CD8-positive, alpha-beta memory T cell (primary cell): ENCODE measurements at places on chromosomes 16 and 17. TPM values are rescaled to one million over a fixed set of nuclear protein-coding genes. Genes with fewer than 3 reads are reported as not detected.

DNA sequence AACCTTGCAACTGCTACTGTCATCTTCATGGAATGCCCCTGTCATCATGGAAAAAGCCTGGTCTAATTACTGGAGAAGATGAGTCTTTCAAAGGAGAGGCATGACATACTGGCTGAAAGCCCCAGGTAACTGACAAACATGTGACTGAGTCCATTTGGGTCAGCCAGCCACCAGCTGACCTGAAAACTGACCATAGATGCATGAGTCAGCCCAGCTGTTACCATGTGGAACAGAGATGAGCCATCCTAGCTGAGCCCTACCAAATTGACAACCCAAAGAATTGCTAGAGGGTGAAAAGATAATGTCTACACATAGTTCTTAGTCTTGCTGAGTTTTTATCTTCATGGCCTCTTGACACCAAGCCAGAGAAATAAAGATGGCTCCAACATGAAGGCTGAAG, 311.8 kb downstream of the UTP18 start:
- H3K4me3 ChIP-seq: no peak overlapping the region
- peaks cover 3% of the 10 kb centered on the region for H3K27me3 ChIP-seq
- DNase-seq: no peak

LPO gene
- total RNA-seq: not detected

GRCh38 chr17:48571024-48571818, 6.9 kb downstream of the HOXB4 start:
- H3K4me3 ChIP-seq: no peak overlapping the region
- no peaks in the 10 kb centered on the region for H3K27me3 ChIP-seq
- no peaks in the 10 kb centered on the region for H3K36me3 ChIP-seq
- DNase-seq: no peak
- no peak overlapping the region for H3K27ac ChIP-seq

GRCh38 chr16:75733305-75734211, 7.3 kb upstream of the CPHXL start:
- no peaks in the 10 kb centered on the region for H3K27me3 ChIP-seq
- no peak overlapping the region for H3K27ac ChIP-seq
- DNase-seq: no peak
- H3K4me3 ChIP-seq: no peak overlapping the region
- H3K36me3 ChIP-seq: no peaks in the 10 kb centered on the region

- peaks cover 25% of the 10 kb centered on the region for H3K4me1 ChIP-seq
- peak; percentile 55 for DNase-seq
- H3K4me3 ChIP-seq: peak overlapping the region; percentile 70
- no peaks in the 10 kb centered on the region for H3K27me3 ChIP-seq
- peak overlapping the region; percentile 68 for H3K27ac ChIP-seq
These were observed 4.7 kb upstream of the LCMT1 start for GRCh38 chr16:25106567-25107465.

CCL22 gene
- 52.6 TPM for total RNA-seq

TLCD1 gene
- total RNA-seq: 38.9 TPM

HSPB9 gene
- 0.15 TPM for total RNA-seq
